Hematopoietic multipotent progenitor cell treated with erythropoietin and hydrocortisone succinate and interleukin-3 and kit ligand, for 8 days (in vitro differentiated cells): ENCODE measurements at places on chromosomes 3 and 15.

DNA sequence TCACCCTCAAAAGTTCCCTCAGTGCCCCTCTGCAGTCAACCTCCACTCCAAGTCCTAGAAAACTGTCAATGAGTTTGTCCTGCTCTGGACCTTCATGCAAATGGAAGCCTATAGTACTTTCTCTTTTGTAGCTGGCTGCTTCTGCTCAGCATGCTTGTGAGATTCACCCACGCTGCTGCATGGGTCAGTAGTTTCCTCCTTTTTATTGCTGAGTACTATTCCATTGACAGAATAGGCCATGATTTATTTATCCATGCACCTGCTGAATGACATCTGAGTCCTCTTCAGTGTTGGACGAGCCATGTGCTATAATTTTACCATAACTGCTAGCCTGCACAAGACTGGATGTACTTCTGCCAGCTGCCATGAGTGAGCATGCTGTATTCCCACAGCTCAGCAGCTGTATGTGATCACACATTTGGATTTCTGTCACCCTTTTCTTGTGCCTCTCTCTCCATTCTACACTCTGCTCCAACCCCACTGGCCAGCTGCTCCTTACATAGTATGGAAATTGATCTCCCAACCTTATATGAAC is 26.3 kb downstream of the CDCP1 start:
- DNase-seq, result no peak

DNA sequence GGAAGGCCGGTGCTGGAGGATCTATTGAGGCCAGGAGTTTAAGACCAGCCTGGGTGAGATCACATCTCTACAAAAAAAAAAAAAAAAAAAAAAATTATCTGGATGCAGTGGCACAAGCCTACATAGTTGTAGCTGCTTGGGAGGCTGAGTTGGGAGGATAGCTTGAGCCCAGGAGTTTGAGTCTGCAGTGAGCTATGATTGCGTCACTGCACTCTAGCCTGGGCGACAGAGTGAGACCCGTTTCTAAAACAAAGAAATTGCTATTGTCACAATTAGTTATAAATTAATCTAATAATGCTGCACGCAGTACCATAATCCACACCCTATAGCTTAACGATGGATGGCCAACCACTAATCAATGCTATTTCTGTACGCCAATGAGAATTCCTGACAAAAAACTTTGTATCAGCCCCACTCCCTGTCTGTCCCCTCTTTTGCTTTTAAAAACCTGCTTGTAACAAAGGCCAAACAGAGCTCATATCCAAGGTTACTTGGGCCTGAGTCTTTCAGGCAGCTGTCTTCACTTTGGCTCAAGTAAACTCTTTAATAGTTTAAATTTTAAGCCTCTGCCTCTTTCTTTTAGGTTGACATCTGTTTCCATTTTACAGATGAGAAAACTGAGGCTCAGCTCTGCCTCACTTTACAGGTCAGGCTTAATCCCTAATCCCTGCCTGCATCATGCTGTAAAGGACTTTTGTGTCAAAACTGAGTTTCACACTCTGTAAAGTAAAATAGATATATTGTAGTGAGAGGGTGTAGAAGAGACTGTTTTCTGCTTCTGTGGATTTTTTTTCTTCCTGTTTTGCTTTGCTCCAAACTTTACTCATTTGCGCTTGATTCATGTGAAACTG is 10.9 kb downstream of the FLNB start:
- DNase-seq, result no peak

GRCh38 chr3:187291001-187291511 is 481 bp downstream of the MASP1 start:
- no peak for DNase-seq

- DNase-seq, result no peak
Measured at GRCh38 chr3:127707851-127708411, 35.2 kb downstream of the ABTB1 start.
